ENCODE measurements at places on chromosomes 7 and 10.

DNA sequence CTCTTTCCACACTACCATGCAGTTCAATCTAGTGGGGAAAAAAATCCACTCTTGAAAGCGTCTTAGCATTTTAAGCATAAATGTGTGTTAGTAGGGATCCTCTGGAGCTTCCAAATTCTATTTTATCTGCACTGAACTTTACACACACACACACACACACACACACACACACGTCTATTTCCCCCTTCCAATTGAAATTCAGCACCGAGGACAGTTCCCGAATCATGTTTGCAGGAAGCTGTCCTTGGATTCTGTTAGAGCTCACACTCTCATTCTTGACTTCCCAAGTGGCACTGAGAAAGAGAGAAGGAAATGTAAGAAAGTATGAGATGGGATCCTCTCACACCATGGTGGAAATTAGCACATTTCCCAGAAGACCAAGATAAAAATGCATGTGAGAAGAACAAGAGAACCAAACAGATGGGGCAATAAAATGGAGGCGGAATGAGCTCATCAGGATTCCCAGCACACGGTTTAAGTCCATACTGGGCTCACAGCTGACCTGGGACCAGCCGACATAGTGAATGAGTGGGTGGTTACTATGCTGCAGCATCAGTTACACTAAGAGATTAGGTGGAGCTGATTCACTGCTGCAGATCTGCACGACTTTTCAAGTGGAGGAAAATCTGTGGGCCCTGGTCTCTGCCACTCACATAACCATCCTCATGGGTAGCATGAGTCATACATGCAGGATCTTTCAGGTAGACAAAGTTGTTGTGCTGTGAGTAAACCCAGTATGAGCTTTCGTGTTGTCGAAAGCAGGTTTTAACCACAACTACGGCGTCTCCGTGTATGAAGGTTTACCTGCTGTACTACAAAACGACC is 3.3 kb upstream of the NPTX2 start:
- DNase-seq = no peak

DNA sequence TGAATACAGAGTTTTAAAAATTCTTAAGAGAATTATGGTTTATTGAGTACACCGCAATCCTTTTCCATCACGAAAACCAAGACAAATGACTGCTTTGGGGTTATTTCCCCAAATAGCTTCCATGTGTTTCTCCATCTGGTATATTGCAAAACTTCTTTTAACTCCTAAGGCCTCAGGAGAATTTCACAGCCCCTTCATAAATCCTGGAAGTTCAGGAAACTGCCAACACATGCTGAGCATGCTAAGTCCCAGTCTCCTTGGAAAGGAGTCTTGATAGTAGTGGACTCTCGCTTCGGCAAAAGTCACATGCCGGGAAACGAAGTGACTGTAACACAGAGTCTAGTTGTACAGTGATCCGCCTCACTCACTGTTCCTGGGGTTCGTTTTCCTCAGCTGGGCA is 88.1 kb upstream of the RSU1 start:
- no peak for DNase-seq

GRCh38 chr7:32381024-32381601 is 109.1 kb downstream of the LSM5 start:
- no peak for DNase-seq

DNA sequence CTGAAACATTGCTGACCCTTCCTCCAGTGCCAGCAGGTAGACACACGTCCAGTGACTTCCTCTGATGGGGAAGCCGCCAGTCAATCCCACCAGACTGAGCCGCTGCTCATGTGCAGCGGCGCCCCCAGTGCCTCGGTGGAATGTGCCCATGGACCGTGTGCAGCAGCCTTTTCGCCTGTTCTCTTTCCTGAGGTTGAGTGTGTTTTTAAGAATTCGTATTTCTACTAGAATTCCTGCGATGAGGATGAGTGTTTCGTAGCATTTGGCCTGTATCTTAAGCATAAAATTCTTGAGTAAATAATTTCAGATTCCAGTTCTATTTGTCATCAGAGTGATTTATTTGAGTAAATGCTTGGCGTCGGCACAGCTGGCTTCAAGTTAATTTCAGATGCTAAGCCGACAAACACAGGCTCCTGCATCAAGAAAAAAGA is 35.4 kb downstream of the BNIP3 start:
- DNase-seq = no peak

DNA sequence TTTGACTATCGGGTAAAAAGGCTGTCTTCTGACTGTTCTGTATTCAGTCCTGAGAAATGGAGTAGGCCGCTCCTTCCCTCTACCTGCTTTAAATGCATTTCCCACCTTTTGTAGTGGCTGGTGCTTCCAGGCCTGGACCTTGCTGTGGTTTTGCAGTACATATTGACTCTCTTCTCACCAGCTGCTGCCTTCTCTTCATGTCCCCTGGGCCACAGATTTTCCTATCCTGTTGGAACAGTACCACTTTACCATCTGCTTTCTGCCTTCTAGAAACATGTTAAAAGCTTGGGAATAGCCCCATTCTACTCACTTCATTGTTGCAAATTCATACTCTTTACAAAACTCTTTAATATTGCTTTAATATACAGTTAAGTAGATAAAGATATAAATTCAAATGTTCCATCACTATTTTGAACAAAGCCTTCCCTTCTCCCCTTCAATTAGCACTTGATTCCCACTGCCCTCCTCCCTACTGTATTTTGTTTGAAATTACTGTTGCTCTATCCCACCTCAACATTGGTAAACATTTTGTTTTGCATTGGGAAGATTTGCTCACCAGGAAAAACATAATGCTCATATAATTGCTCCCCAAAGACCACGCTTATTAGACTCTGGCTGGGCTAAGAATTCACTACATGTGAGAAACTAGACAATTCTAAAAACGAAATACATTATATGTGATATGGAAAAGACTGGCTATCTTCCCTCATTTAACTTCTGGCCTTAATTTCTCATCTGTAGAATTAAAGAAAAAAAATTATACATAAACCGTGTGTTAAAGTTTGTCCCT is 17.3 kb upstream of the SEMA3C start:
- no peak for DNase-seq
